Activated naive CD4-positive, alpha-beta T cell treated with anti-CD3 and anti-CD28 coated beads for 36 hours (primary cell): ENCODE measurements at places on chromosomes 12 and 14. TPM values are rescaled to one million over a fixed set of nuclear protein-coding genes. Genes with fewer than 3 reads are reported as not detected.

Gene PRPH
- not detected for total RNA-seq

Gene CAPZA3
- total RNA-seq, result not detected

Gene SLC6A15
- 0.30 TPM for total RNA-seq

Gene AGAP2
- total RNA-seq, result 28.0 TPM

Gene PAWR
- 5.2 TPM for total RNA-seq

Gene ZDHHC22
- not detected for total RNA-seq

Gene RAPGEF3
- total RNA-seq, result 1.6 TPM

Gene C12orf75
- total RNA-seq, result 41.1 TPM

Gene PROX2
- 0.41 TPM for total RNA-seq

Gene HOXC10
- not detected for total RNA-seq

Gene CMAS
- total RNA-seq, result 47.3 TPM

Gene SPPL3
- 19.8 TPM for total RNA-seq
